ENCODE measurements at places on chromosomes 13 and 19. TPM values are rescaled to one million over a fixed set of nuclear protein-coding genes. Genes with fewer than 3 reads are reported as not detected.

Gene RDH8
- total RNA-seq: not detected

Gene OR7A5
- not detected for total RNA-seq

Gene PLPP2
- total RNA-seq: 76.9 TPM

Gene PBX4
- total RNA-seq: 1.6 TPM

Gene PET100
- total RNA-seq: 7.3 TPM

Gene CLASRP
- total RNA-seq: 25.5 TPM

Gene MISP
- under 0.01 TPM for total RNA-seq

Gene ATCAY
- not detected for total RNA-seq

Gene SHANK1
- total RNA-seq: 7.3 TPM

Gene GPR12
- total RNA-seq: not detected

Gene PRODH2
- not detected for total RNA-seq

Gene MAP4K1
- 0.58 TPM for total RNA-seq

Gene CYP2A6
- not detected for total RNA-seq

Gene RUVBL2
- 353 TPM for total RNA-seq

Gene CCDC8
- total RNA-seq: 34.2 TPM

Gene PTGIR
- total RNA-seq: 6.8 TPM

Gene KLK3
- total RNA-seq: not detected

Gene PDS5B
- total RNA-seq: 21.8 TPM

Gene ICAM4
- 1.2 TPM for total RNA-seq

Gene GPX4
- total RNA-seq: 249 TPM

Gene ZNF443
- 2.0 TPM for total RNA-seq

Gene TTC9B
- 0.17 TPM for total RNA-seq

Gene KANK2
- total RNA-seq: 455 TPM

Gene SF3A2
- 32.3 TPM for total RNA-seq

Gene PROSER1
- 9.1 TPM for total RNA-seq

Gene STOML3
- total RNA-seq: not detected

Gene MBD3L3
- total RNA-seq: not detected

Gene OR7C2
- total RNA-seq: not detected

Gene SIGLEC11
- total RNA-seq: not detected

Gene COL4A2
- 56.1 TPM for total RNA-seq

Gene ZNF57
- 4.1 TPM for total RNA-seq

Gene NAPSA
- total RNA-seq: 0.50 TPM

Gene FCER2
- total RNA-seq: not detected

Data from smooth muscle cell of trachea (primary cell).